Stimulated activated CD8-positive, alpha-beta memory T cell treated with anti-CD3 and anti-CD28 coated beads, Interleukin-2, amount 100 ng/mL, for 48 hours (primary cell): ENCODE measurements at places on chromosomes 4 and X.

DNA sequence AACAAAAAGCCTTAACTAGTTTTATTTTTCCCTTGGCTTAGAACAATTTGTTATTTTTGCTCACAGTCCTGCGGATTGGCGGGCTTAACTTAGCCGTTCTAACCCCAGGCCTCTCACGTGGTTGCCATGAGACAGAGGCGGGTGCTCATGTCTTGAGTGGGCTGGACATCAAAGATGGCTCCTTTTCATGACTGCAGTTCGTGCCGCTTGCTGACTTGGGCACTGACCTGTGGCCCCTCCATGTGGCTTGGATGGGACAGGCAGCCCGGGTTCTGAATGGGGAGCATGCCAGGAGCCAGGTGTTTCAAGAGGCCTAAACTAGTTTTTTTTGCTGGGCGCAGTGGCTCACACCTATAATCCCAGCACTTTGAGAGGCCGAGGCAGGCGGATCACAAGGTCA, 40.7 kb downstream of the CDS1 start:
- no peak for DNase-seq

GRCh38 chr4:6232836-6233785, 32.8 kb upstream of the JAKMIP1 start:
- no peak for DNase-seq

DNA sequence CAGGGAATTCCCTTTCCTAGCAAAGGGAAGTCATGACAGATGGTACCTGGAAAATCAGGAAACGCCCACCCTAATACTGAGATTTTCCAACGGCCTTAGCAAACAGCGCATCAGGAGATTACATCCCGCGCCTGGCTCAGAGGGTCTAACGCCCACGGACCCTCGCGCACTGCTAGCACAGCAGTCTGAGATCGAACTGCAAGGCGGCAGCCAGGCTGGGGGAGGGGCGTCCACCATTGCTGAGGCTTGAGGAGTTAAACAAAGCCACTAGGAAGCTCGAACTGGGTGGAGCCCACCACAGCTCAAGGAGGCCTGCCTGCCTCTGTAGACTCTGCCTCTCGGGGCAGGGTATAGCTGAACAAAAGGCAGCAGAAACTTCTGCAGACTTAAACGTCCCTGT, 507.7 kb downstream of the ZIC3 start:
- DNase-seq, result no peak

GRCh38 chr4:5996641-5997040, 21.6 kb downstream of the C4orf50 start:
- DNase-seq, result no peak

DNA sequence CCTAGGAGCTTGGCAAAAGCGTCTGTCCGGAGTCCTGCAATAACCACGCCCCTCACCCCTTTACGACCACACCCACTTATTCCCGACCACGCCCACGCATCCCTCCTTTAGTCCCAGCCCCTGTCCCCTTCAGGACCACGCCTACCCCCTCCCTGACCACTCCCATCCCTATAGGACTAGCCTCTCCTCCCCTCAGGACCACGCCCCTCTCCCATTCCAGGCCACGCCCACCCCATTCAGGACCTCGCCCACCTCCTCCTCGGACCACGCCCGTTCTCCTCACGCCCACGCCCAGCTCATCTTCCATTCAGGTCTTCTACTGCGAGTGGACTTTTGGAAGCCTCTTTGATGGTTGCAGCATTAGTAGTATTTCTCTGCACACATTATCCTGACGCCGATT, 131.2 kb upstream of the STX18 start:
- DNase-seq, result no peak

DNA sequence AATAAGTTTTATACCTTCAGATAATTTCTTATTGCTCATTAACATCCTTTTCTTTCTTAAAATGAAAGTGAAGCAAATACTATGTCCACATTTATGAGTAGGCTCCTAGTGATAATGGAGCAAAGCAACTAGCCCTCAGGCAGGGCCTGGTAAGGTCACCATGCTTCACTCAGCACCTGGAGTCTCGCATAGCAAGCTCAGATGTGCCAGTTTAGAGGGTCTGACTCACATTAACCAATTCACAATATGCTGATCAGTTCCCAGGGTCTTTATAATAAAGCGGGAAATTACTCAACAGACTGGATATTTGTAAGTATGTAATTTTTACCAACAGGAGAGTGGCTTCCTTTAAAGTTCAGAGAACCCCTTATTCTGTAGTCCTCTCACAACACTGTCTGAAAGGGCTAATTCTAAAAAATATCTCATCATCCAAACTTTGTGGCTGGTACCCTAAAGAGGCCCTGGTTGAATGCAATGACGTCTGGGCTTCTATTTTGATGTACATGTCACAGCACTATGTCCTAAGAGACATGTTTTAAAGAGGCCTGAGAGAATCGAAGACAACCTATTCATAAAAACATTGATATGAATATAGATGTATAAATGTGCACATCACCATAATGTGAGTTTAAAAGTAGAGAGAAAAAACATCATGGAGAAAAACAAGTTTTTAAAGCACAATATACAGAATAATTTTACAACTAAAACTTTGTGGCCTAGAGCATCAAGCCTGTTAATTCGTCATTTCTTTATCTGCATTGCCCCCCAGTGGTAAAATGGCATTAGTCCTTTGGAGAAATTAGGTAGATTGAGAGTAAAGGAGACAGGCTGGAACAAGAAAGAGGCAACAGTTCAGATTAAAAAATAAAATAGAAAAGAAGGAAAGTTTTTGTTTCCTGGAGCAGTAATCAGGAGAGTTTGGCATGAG, 44.3 kb downstream of the IL21 start:
- no peak for DNase-seq

- no peak for DNase-seq
These were observed 218.0 kb downstream of the PRDM5 start for GRCh38 chr4:120704538-120704937.

DNA sequence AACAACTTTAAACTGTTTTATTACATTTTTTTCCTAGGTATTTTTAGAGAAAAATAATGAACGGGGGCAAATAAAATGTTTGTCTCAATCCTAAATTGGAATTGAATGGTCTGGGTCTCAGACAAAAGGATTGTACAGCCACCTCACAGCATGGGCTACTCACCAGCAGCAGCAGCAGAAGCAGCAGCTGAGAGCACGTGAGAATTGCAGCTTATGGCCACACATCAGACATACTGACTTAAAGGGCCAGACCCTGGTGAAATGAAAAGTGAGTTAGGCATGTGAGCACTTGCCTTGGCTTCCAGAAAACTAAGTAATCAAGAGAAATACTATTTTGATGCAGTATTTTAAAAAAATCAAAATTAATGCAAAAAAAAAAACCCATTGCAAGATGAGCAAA, 56.6 kb downstream of the AASDH start:
- DNase-seq, result no peak

DNA sequence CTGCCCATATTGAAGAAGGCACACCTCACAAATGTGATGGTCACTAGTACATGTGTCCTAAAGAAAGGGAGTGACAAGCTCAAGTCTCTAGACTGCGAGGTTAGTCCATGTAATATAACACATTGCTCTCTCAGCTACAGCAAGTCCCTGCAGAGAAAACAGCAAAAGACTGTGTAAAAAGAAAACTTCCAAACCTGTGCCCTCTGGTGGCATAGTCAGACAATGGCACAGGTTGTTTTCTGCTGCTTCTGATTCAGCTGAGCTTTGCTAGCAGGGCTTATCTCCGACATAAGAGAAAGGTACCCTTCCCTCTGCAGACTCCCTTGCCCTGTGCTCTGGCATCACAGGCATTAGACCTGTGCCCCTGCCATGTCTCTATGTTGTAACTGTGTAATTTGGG, 1.4 kb upstream of the SERPINA7 start:
- no peak for DNase-seq

DNA sequence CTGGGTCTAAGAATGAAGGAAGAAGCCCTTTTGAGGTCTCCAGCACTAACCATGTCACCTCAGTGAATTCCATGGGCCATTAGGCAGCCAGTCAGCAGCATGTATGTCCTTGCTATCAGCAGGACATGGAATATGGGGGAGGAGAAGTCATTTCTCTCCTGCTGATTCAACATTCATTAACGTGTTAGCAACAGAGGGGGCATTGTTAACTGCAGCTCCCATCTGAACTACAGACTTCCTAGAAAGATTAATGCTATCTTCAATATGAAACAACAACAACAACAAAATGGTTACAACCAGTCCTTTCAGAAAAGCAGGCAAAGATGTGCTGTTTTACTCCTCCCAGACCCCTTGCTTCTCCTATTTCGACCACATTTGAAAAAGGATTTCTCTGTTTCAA, 120.4 kb upstream of the SLC34A2 start:
- no peak for DNase-seq

GRCh38 chr4:86449746-86450588, 90.1 kb upstream of the MAPK10 start:
- DNase-seq, result no peak

DNA sequence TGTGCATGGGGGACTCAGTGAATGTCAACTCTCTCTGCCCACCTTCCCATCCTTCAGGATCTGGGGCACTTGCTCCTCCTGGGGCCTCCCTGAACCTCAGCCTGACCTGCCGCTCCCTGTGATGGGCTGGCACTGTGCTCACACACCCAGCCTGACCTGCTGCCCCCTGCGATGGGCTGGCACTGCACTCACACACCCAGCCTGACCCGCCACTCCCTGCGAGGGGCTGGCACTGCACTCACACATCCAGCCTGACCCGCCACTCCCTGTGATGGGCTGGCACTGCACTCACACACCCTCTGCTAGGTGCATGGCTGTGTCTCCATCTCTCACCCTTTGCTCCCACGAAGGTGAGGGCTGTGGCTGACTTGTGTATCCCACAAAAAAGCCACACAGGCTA, 103.4 kb downstream of the ABLIM2 start:
- DNase-seq, result no peak

GRCh38 chrX:105865709-105866108, 43.4 kb downstream of the NRK start:
- no peak for DNase-seq

DNA sequence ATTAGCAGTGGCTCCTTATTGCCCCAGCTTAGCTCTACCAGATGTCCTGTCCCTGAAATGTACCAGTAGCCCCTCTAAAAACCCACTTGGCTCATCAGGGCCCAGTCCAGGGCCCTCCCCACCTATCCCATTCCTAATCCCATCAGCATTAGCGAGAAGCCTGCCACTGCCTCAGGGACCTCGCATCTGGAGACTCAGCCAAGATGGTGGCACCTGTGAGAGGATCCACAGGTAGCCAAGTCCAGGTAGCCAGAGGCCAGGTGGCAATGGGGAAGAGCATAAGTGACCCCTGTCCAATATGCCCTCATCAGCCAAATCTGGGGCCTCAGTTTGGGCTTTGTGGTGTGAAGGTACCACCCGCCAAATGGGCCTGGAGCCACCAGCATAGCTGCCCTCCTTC, 97.7 kb downstream of the MAMLD1 start:
- no peak for DNase-seq

- DNase-seq, result no peak
These were observed 376.4 kb downstream of the KCTD8 start for GRCh38 chr4:44071959-44072955.

DNA sequence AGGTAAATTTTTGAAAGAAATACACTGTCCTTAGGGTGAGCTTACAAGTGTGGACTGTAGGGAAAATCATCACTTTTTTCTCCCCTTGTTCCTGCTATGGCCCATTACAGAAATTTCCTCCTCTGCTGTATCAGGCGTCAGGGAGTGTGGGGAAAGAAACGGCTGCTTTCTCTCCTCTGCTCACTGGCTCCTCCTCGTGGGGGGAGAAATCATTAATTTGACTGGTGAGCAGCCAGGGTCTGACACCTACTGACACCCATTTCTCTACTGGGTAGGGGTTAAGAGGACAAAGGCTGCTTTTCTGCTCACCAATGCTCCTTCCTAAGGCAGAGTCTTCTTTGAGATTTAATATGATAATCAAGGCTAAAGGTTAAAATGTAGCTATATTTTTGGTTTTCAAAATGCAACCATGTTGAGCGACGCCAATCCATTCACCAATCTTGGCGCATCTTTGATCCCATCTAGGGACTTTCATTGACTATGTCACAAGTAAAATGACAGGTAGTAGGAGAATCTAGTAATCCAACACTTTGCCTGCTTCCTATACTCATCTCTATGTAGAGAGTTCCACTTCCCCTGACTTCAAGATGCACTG, 25.1 kb downstream of the SETD7 start:
- DNase-seq, result peak; percentile 11

DNA sequence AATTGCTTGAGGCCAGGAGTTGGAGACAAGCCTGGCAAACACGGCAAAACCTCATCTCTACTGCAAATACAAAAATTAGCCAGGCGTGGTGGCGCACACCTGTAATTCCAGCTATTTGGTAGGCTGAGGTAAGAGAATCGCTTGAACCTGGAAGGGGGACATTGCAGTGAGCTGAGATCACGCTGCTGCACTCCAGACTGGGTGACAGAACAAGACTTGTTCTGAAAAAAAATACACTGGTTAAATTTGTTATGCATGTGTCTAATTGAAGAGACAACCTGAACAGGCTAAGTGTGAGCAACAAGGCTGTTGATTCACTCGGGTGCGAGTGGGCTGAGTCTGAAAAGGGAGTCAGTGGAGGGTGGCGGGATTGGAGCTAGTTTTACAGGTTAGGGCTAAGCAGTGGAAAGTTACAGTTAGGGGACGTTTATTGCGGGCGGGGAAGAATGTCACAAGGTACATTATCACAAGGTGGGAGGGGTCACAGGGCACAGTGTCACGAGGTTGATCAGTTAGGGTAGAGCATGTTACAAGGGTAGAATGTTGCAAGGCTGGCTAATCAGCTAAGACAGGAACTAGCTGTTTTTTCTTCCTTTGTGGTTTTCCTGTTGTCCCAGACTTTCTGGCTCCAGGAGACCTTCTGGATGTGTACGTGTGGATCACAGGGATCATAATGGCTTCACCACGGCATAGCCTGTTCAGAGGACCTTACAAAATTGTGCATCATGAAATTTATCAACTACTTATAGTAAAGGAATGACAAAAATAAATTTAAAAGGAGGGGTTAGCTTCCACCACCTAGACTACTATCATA, 115.8 kb downstream of the NAA11 start:
- no peak for DNase-seq

DNA sequence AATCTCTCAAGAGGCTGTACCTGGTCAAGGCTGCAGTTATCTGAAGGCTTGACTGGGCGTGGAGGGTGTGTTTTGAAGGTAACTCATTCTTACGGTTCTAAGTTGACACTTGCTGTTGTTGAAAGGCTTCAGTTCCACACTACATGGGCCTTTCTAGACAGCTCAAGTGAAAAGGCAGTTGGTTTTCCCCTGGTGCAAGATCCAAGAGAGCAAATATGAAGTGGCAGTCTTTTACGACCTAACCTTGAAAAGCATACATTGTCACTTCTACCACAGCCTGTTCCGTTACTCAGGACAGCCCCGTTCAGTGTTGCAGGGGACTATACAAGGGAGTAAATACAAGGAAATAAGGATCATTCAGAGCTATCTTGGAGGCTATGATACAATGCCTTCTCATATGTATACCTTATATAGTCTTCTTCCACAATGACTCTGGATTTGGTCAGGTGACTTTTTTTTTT, 46.2 kb downstream of the PDS5A start:
- no peak for DNase-seq

DNA sequence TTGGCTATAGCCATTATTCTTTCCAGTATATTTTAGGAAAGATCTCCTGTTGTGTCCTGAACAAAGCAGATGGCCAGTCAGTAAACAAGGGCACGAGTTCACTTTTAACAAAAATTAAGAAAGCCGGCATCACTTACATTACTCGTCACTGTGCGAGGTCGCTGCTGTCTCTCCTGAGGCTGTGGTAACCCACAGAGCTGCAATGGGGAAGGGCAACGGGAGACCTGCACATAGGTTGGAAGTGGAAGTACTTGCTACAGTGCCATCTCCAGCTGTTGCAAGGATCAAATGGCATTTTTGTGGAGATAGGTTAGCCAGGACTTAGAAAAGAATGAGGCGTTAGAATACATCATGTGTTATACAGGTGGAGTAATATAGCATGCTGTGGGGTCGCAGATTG, 132.2 kb downstream of the KLHL8 start:
- DNase-seq, result no peak

GRCh38 chrX:118114971-118115370, 1.6 kb downstream of the KLHL13 start:
- DNase-seq, result no peak
